ENCODE measurements at places on chromosomes 6 and 20. TPM values are rescaled to one million over a fixed set of nuclear protein-coding genes. Genes with fewer than 3 reads are reported as not detected.
A peak's percentile ranks its signal among the peaks of the same experiment; 100 is the strongest.

PI16 gene
- total RNA-seq = 0.87 TPM

HBS1L gene
- total RNA-seq = 104 TPM

DNPH1 gene
- 72.7 TPM for total RNA-seq

TUBB1 gene
- total RNA-seq = not detected

SCUBE3 gene
- total RNA-seq = 0.07 TPM

MAPK13 gene
- total RNA-seq = 0.72 TPM

TRIM40 gene
- total RNA-seq = not detected

PTCRA gene
- total RNA-seq = not detected

KCNK5 gene
- total RNA-seq = not detected

GSTA4 gene
- total RNA-seq = 11.6 TPM

DOP1A gene
- 30.9 TPM for total RNA-seq

- H3K36me3 ChIP-seq = no peaks in the 10 kb centered on the region
- no peak overlapping the region for H3K4me3 ChIP-seq
- peak overlapping the region; percentile 54 for H3K27ac ChIP-seq
- H3K27me3 ChIP-seq = no peaks in the 10 kb centered on the region
- peaks cover 3% of the 10 kb centered on the region for H3K4me1 ChIP-seq
- peak; percentile 38 for DNase-seq
Observed at GRCh38 chr6:11525468-11526155, 11.9 kb upstream of the TMEM170B start.

GRCh38 chr6:153058291-153058690, 55.8 kb upstream of the MTRF1L start:
- H3K36me3 ChIP-seq = no peaks in the 10 kb centered on the region
- no peaks in the 10 kb centered on the region for H3K27me3 ChIP-seq
- no peak overlapping the region for H3K27ac ChIP-seq
- no peak for DNase-seq
- no peak overlapping the region for H3K4me3 ChIP-seq

GRCh38 chr20:31560746-31561598, 44.1 kb upstream of the ID1 start:
- H3K4me3 ChIP-seq = no peak overlapping the region
- H3K27me3 ChIP-seq = no peaks in the 10 kb centered on the region
- H3K36me3 ChIP-seq = no peaks in the 10 kb centered on the region
- peak; percentile 75 for DNase-seq

GRCh38 chr6:68729377-68729903, 94.4 kb downstream of the ADGRB3 start:
- H3K27me3 ChIP-seq = no peaks in the 10 kb centered on the region
- no peak for DNase-seq
- H3K4me1 ChIP-seq = no peaks in the 10 kb centered on the region
- no peak overlapping the region for H3K4me3 ChIP-seq
- no peaks in the 10 kb centered on the region for H3K36me3 ChIP-seq

- H3K4me1 ChIP-seq = no peaks in the 10 kb centered on the region
- no peak for DNase-seq
- H3K4me3 ChIP-seq = no peak overlapping the region
- H3K27ac ChIP-seq = no peak overlapping the region
- H3K27me3 ChIP-seq = no peaks in the 10 kb centered on the region
- no peaks in the 10 kb centered on the region for H3K36me3 ChIP-seq
Observed at GRCh38 chr6:111995404-111995803, 58.5 kb upstream of the CCN6 start.

- no peaks in the 10 kb centered on the region for H3K36me3 ChIP-seq
- no peaks in the 10 kb centered on the region for H3K4me1 ChIP-seq
- no peaks in the 10 kb centered on the region for H3K27me3 ChIP-seq
- no peak for DNase-seq
- H3K27ac ChIP-seq = no peak overlapping the region
Observed at GRCh38 chr6:125910527-125910926, 46.0 kb upstream of the HINT3 start.

DNA sequence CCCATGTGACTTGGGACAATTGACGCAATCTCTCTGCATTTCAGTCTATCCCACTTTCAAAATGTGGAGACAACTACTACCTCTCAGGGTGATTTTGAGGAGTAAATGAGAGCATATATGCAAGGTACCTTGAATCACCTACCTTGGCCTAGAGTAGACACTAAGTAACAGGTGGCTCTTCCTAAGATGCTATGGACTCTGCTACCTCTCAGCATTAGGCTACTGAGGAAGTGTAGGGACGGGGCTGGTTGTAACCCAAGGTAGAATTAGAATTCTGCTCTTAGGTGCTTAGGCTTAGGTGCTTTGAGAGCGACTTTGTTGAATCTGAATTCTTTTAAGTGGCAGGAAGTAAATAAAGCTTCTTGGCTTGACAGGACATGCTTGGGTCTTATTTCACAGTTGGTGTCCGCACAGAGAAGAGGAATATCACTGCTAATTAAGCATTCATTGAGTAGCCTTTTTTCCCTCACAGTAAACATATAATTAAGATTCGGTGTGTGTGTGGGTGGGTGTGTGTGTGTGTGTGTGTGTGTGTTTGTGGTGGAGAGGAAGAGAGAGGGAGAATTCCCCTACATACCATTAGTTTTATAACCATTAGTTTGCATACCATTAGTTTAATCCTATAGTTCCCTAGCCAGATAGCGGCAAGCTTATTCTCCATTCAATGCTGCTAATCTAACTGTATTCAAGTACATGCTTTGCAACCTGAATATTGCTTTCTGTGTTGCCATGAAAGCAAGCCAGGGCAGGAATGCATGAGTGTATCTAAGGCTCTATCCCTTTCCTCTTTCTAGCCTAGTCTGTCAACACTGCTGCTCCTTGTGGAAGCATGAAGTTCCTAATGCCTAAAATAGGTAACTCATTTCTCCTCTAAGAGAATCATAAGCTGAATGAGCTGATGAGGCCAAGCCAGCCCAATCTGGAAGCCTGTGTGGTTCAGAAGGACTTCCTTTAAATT, 112.5 kb downstream of the IPCEF1 start:
- DNase-seq = no peak
- no peak overlapping the region for H3K27ac ChIP-seq
- no peaks in the 10 kb centered on the region for H3K4me1 ChIP-seq
- no peaks in the 10 kb centered on the region for H3K36me3 ChIP-seq
- H3K27me3 ChIP-seq = no peaks in the 10 kb centered on the region
- no peak overlapping the region for H3K4me3 ChIP-seq

GRCh38 chr20:8489094-8489883, 357.2 kb downstream of the PLCB1 start:
- H3K4me3 ChIP-seq = no peak overlapping the region
- no peak for DNase-seq
- no peaks in the 10 kb centered on the region for H3K27me3 ChIP-seq
- H3K27ac ChIP-seq = no peak overlapping the region
- H3K4me1 ChIP-seq = peaks cover 4% of the 10 kb centered on the region
- no peaks in the 10 kb centered on the region for H3K36me3 ChIP-seq

DNA sequence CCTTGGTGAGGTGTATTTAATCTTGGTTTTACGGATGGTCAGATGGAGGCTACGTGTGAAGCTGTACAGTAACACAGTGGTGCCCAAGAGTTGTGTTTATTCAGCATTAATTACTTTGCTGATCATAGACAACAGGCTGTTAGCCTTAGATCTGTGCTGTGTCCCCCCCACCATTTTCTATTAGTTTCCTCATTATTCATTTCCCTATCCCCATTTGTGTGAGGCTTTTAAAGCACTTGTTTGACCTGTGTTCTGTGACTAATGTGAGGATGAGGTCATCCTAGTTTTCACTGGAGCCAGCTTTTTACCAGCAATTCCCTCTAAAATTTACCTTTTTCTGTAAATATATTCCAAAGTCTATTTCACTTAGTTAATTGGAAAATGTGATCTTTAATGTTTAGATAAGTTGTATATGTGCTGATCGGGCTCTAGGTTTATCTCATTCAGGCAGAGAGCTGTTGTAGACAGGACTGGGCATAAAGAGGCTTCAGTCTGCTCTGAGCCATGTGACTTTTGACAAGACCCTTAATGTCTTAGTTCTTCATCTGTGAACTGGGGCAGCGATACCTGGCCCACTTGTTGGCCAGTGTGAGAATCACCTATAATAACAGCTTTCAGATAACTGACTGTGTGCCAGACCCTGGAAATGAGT, 8.4 kb downstream of the MAPRE1 start:
- no peak for DNase-seq
- H3K36me3 ChIP-seq = no peaks in the 10 kb centered on the region
- no peak overlapping the region for H3K27ac ChIP-seq
- H3K27me3 ChIP-seq = no peaks in the 10 kb centered on the region

GRCh38 chr20:64100566-64100888, 6.8 kb downstream of the NPBWR2 start:
- no peaks in the 10 kb centered on the region for H3K4me1 ChIP-seq
- DNase-seq = no peak
- no peak overlapping the region for H3K27ac ChIP-seq
- H3K4me3 ChIP-seq = no peak overlapping the region
- peaks cover 35% of the 10 kb centered on the region for H3K27me3 ChIP-seq
- H3K36me3 ChIP-seq = no peaks in the 10 kb centered on the region

GRCh38 chr20:3101737-3102574, 17.4 kb upstream of the AVP start:
- no peaks in the 10 kb centered on the region for H3K4me1 ChIP-seq
- no peaks in the 10 kb centered on the region for H3K27me3 ChIP-seq
- H3K36me3 ChIP-seq = peaks cover 4% of the 10 kb centered on the region
- H3K4me3 ChIP-seq = no peak overlapping the region
- no peak for DNase-seq
- H3K27ac ChIP-seq = no peak overlapping the region

DNA sequence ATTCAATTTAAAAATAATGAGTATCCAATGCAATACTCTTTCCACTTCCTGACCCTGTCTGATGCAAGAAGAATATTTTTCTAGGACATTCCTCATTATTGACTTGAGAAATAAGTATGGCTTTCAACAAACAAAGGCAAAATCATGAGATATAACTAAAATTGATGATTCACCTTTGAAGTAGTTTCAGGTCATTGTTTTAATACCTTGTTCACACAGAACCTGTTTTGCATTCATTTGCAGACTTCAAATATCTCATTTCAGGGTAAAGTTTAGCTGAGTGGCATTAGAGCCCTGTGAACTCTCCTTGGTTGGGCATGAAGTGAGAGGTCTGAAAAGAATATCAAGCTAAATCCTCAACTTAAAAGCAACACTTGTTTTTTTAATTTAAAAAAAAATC, 309.2 kb downstream of the NRN1 start:
- no peak for DNase-seq
- H3K27ac ChIP-seq = no peak overlapping the region
- H3K4me1 ChIP-seq = no peaks in the 10 kb centered on the region
- H3K36me3 ChIP-seq = no peaks in the 10 kb centered on the region
- no peak overlapping the region for H3K4me3 ChIP-seq

DNA sequence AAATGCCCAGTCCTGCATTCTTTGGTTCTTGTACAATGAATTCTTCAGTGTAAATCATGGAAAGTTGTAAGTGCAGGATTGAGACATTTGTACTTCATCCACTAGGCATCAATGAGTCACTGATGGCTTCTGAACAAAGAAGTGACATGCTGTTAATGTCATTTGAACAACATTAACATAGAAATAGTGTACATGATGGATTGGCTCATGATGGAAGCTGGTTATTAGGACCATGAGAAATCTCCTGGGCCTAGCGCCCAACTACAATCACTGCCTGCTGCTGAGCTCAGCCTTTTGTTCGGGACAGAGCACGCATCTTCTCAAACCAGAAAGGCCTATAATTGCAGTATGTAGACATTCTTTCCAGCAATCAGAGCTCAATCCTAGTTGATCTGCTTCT, 316.8 kb upstream of the TSHZ2 start:
- no peaks in the 10 kb centered on the region for H3K4me1 ChIP-seq
- no peaks in the 10 kb centered on the region for H3K36me3 ChIP-seq
- H3K27ac ChIP-seq = no peak overlapping the region
- no peaks in the 10 kb centered on the region for H3K27me3 ChIP-seq
- H3K4me3 ChIP-seq = no peak overlapping the region

DNA sequence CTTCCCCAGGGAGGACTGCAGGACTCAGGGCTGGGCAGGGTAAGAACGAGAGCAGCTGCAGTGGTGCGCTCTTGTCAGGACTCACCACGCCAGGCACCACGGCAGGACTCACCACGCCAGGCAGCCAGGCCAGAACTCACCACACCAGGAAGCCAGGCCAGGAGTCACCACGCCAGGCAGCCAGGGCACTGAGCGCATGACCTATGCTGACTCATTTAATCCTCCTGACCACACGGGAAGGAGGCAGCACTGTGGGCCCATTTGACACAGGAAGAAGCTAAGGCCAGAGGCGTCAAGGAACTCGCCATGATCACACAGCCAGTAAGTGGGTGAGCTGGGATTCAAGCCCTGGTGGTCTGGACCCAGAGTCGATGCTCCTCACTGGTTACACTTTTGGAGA, 189.3 kb downstream of the PREX1 start:
- H3K4me3 ChIP-seq = no peak overlapping the region
- DNase-seq = no peak
- H3K27me3 ChIP-seq = no peaks in the 10 kb centered on the region
- H3K27ac ChIP-seq = no peak overlapping the region

- no peak for DNase-seq
- no peak overlapping the region for H3K4me3 ChIP-seq
- peaks cover 10% of the 10 kb centered on the region for H3K27me3 ChIP-seq
- H3K4me1 ChIP-seq = no peaks in the 10 kb centered on the region
- no peak overlapping the region for H3K27ac ChIP-seq
Observed at GRCh38 chr20:2771631-2772080, 28.8 kb downstream of the CPXM1 start.

- H3K27ac ChIP-seq = no peak overlapping the region
- H3K27me3 ChIP-seq = no peaks in the 10 kb centered on the region
- no peaks in the 10 kb centered on the region for H3K4me1 ChIP-seq
- H3K36me3 ChIP-seq = no peaks in the 10 kb centered on the region
- no peak for DNase-seq
- no peak overlapping the region for H3K4me3 ChIP-seq
Observed at GRCh38 chr20:1310071-1310470, 18.9 kb downstream of the SDCBP2 start.

GRCh38 chr20:25574411-25574810, 10.9 kb downstream of the NINL start:
- H3K36me3 ChIP-seq = no peaks in the 10 kb centered on the region
- no peaks in the 10 kb centered on the region for H3K27me3 ChIP-seq
- no peak overlapping the region for H3K4me3 ChIP-seq
- H3K27ac ChIP-seq = no peak overlapping the region
- no peaks in the 10 kb centered on the region for H3K4me1 ChIP-seq
- no peak for DNase-seq

- no peak overlapping the region for H3K4me3 ChIP-seq
- no peaks in the 10 kb centered on the region for H3K36me3 ChIP-seq
- peaks cover 8% of the 10 kb centered on the region for H3K4me1 ChIP-seq
- DNase-seq = peak; percentile 69
- peak overlapping the region; percentile 81 for H3K27ac ChIP-seq
Observed at GRCh38 chr6:90369024-90369519, 72.4 kb upstream of the BACH2 start.

GRCh38 chr6:133953634-133954415, 801 bp downstream of the TBPL1 start:
- peaks cover 16% of the 10 kb centered on the region for H3K4me1 ChIP-seq
- H3K27me3 ChIP-seq = no peaks in the 10 kb centered on the region
- H3K27ac ChIP-seq = peak overlapping the region; percentile 94
- no peak for DNase-seq
- H3K36me3 ChIP-seq = no peaks in the 10 kb centered on the region
- H3K4me3 ChIP-seq = peak overlapping the region; percentile 75

- DNase-seq = no peak
- H3K4me1 ChIP-seq = no peaks in the 10 kb centered on the region
- no peak overlapping the region for H3K4me3 ChIP-seq
- no peaks in the 10 kb centered on the region for H3K27me3 ChIP-seq
- no peaks in the 10 kb centered on the region for H3K36me3 ChIP-seq
- H3K27ac ChIP-seq = no peak overlapping the region
Observed at GRCh38 chr6:169189182-169189581, 64.5 kb downstream of the THBS2 start.

Measured in gastrocnemius medialis (tissue), 4 donors.